ENCODE measurements at places on chromosomes 2 and 18. TPM values are rescaled to one million over a fixed set of nuclear protein-coding genes. Genes with fewer than 3 reads are reported as not detected.

Gene RESP18
- not detected for total RNA-seq

Gene TSPYL6
- total RNA-seq: not detected

Gene TMEM247
- not detected for total RNA-seq

Gene ABCG8
- not detected for total RNA-seq

- DNase-seq: no peak
These were observed 54.5 kb downstream of the ZDBF2 start for GRCh38 chr2:206328974-206329373.

DNA sequence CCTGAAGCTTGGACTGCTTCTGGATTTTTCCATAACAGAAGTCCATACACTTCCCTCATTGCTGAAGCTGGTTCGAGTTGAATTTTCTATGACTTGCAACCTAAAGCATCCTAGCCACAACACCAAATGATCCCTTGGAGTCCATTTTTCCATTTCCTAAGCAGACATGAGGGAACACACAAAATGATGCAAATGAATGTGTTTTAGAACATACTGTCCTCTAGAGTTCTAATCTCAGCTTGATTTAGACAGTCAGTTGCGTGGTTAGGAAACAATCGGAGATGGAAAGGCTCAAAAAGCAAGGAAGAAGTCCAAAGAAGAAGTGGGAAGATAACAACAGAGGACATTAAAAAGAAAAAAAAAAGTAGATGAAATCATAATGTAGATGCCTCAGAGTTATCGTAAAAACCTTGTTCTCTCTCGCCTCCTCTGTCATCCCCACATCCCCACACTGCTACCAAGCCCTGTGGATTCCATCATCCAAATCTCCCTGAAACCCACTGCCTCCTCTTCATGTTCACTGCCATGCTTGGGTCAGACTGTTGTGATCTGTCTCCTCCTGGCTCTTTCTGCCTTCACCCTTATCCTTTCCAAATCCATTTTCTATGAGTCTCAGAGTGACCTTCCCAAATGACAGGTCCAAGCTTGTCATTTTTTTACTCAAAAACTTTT lies 58.4 kb downstream of the TMEM247 start:
- DNase-seq: no peak

GRCh38 chr2:98903767-98904485 lies 32.1 kb downstream of the CRACDL start:
- DNase-seq: no peak

Gene CFLAR
- total RNA-seq: 310 TPM

DNA sequence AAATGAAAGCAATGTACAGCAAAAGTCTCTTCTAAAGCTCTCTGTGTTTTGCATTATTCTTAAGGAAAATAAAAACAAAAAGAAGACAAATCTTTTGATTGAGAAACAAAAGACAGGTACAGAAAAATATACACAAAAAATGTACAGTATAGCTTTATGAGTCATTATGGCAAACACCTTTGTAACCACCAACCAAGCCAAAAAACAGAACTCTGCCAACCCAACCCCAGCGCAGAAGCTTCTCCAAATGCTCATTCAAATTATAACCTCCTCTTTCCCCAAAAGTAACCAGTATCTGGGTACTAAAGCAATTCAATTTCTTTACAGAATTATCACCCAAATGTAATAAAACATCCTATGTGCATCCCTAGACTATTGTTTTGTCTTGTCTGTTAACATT lies 255.9 kb upstream of the STON1 start:
- no peak for DNase-seq

- no peak for DNase-seq
These were observed 36.0 kb downstream of the CHN1 start for GRCh38 chr2:174969091-174969734.

Gene TFCP2L1
- 0.69 TPM for total RNA-seq

DNA sequence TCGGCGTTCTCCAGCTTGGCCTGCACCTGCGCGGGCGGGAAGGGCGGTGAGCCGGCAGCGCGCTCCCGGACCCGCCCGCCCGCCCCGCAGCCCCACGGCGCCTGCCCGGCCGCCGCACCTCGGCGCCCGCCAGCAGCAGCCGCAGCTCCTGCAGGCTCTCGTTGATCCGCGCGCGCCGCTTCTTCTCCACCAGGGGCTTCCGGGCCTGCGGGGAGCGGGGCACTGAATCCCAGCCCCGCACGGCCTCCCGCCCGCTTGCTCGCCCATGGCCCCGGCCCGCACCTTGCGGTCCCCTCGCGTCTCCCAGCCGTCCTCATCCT lies 335 bp downstream of the HES6 start:
- DNase-seq: no peak

Gene MARCO
- 37.3 TPM for total RNA-seq

Gene ZNF396
- 0.89 TPM for total RNA-seq

GRCh38 chr2:172106108-172106961 lies 3.6 kb upstream of the DLX2 start:
- no peak for DNase-seq

GRCh38 chr2:2646433-2647051 lies 315.5 kb upstream of the MYT1L start:
- DNase-seq: no peak

- no peak for DNase-seq
These were observed 33.9 kb downstream of the SOWAHC start for GRCh38 chr2:109648041-109648527.

DNA sequence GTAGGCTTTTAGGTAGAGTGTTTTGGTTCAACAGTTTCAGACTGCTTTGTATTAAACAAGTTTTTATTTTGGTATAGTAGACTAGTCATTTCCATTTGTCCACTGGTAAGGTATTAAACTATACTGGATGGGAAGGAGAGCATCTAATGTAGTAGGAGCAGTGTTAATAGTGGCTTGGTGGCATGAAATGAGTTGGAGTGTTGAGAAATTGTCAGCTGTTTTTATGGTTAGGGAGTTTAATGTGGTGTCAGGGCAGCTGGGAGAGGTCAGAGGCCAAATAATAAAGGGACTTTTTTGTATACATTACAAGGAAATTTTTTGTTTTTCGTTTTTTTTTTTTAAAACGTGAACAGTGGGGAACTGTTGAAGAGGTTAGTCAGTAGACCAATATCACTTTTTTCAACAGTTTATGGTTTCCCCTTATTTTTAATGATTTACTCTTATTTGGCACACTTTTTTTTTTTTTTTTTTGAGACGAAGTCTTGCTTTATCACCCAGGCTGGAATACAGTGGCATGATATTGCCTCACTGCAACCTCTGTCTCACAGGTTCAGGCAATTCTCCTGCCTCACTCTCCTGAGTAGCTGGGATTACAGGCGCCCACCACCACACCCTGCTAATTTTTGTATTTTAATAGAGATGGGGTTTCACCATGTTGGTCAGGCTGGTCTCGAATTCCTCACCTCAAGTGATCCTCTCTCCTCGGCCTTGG lies 21.2 kb downstream of the ACTR3 start:
- DNase-seq: no peak

GRCh38 chr2:168780669-168781071 lies 21.8 kb upstream of the NOSTRIN start:
- DNase-seq: no peak

GRCh38 chr2:40343902-40344301 lies 108.0 kb downstream of the SLC8A1 start:
- no peak for DNase-seq

Gene C1QL2
- total RNA-seq: not detected

GRCh38 chr2:8836971-8837794 lies at the start of gene KIDINS220:
Gene KIDINS220 (minus strand): TSS chr2:8837613. CDS start chr2:8827093, 10,520 bp downstream.
- peak; percentile 94 for DNase-seq

Gene ZNF512
- 26.5 TPM for total RNA-seq

Gene DSC3
- total RNA-seq: 0.09 TPM

GRCh38 chr18:4454537-4455112 lies 482 bp downstream of the DLGAP1 start:
- no peak for DNase-seq

GRCh38 chr2:143261986-143262385 lies 132.8 kb downstream of the ARHGAP15 start:
- no peak for DNase-seq

- DNase-seq: peak; percentile 53
These were observed 70.3 kb upstream of the GPC1 start for GRCh38 chr2:240364961-240365775.

Gene ZNF892
- 3.4 TPM for total RNA-seq

GRCh38 chr2:1988049-1988448 lies 243.7 kb upstream of the PXDN start:
- DNase-seq: no peak

Gene CD207
- not detected for total RNA-seq

- DNase-seq: peak; percentile 78
These were observed 77.1 kb upstream of the EPHA4 start for GRCh38 chr2:221649051-221649775.

- no peak for DNase-seq
These were observed 84.3 kb downstream of the NETO1 start for GRCh38 chr18:72783530-72783929.

Gene SERPINB4
- not detected for total RNA-seq

DNA sequence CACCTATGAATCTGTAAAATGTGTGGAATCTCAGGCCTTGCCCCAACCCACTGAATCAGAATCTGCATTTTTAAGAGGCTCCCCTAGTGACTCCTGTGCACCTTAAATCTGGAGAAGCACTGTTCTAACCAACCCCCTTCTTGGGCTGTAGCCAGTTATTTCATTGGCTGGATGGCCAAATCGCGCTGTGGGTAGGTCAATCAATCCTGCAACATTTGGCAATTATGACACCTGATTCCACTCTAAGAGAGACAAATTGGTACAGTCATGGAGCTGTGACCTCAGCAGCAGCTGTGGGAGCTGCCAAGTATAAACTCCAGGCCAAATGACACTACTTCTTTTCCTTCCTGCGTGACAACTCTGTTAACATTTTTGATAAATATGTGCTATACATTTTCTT lies 208.7 kb downstream of the CLIP4 start:
- no peak for DNase-seq

DNA sequence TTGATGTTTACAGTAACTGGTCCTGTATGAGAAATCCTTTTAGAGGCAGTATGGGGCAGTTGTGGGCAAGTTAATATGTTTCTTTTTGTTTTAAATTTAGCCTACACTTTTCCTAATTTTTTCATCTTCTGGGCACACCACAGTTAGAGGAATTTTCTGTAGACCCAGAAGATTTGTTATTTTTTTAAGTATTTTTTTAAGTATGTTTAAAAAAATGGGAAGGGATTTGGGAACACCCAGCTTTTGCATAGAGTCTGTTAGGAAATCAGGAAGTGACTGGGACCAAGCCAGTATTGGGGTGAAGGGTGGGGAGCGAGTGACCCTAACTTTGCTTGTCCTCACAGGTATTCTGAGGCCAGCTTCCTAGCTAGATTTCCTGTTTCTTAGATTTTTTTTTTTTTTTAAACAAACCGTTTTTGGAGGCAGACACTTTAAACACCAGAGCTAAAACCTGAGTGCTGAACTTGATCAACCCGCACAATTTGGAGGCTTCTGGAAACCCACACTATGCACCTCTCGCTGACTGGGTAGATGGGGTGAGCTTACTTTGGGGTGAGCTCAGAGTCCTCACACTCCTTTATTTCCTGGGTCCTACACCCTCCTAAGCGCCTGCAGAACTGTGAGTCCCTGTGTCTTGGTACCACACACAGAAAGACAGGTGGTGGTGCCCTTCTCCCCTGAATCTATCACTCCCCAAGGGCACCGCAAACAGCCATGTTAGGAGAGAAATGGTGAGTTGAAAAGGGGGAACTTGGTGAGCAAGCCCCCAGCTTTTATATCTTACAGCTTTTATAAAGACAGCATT lies 5.2 kb downstream of the GATA6 start:
- no peak for DNase-seq

Gene FAM228B
- 55.8 TPM for total RNA-seq

DNA sequence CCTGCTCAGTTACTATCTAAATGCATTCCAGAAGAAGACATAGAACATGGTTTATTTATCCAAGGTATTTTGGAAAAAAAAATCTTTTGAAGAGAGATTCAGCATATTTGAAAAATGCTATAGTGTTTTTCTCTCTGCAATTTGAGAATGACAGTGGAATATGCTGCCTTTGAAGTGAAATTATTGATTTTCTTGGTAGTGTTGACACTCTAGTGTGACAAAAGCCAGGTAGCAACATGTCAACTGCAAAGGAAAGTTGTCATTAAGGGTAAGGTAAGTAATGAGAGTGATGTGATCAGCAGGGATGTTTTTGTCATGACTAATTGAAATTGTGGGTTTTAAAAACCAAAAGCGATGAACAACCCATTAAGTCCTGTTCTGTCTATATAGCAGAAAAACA lies 1387.1 kb upstream of the TMEFF2 start:
- no peak for DNase-seq

Gene REG3G
- not detected for total RNA-seq

Gene PPP1R1C
- 18.0 TPM for total RNA-seq

DNA sequence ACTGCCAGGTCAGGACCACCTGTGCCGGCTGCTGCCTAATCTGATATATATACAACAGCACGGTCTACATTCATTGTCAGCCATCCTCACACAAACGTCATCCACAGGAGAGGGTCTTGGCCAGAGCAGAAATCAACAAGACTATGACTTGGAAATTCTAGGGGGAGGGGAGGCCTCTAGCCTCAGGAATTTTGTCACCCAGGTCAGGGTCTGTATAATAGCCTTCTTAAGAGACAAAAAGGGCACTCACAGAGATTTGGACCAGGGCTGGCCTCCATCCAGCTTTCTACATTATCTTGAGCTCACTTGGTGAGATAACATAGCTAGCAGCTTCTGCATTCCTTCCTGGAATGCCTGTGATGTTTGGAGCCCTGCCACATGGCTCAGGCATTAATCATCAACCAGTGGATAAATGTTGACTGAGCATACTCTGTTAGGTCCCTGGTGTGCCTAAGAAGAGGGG lies 50.4 kb upstream of the CTIF start:
- DNase-seq: peak; percentile 94

GRCh38 chr2:239201531-239201876 lies 199.3 kb downstream of the HDAC4 start:
- DNase-seq: no peak

Gene OSBPL6
- total RNA-seq: 7.2 TPM

DNA sequence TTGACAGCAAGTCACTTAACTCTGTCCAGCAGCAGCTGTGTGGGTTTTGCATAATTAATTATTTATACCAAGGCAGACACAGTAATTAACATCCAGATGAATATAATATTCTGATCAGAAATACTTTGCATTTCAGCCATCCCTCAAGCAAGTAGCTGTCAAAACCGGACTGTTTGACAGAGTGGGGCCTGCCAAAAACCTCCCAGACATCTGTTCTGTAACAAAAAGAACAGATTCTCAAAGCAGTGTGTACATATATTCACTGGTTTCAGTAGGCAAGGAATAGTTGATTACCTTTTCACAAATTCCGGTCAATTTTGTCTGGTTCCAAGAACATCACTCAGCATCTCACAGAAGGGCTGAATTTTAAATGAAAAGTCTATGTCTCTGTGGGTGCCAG lies 291.6 kb downstream of the CMPK2 start:
- no peak for DNase-seq

Gene ANKRD62
- total RNA-seq: not detected

Measured in right cardiac atrium (tissue), 5 donors.